Cardiac atrium fibroblast (primary cell): ENCODE measurements at places on chromosomes 5 and 9. TPM values are rescaled to one million over a fixed set of nuclear protein-coding genes. Genes with fewer than 3 reads are reported as not detected.

RMI1 gene
- 2.9 and 3.6 TPM in 2 replicates for total RNA-seq

CD72 gene
- total RNA-seq, result 0.32 and 1.3 TPM in 2 replicates

FAM120A gene
- total RNA-seq, result 78.3 and 86.2 TPM in 2 replicates

SIT1 gene
- total RNA-seq, result 1.3 TPM in 1 of 2 replicates, not detected in the other
